ENCODE measurements at places on chromosomes 4 and X.

DNA sequence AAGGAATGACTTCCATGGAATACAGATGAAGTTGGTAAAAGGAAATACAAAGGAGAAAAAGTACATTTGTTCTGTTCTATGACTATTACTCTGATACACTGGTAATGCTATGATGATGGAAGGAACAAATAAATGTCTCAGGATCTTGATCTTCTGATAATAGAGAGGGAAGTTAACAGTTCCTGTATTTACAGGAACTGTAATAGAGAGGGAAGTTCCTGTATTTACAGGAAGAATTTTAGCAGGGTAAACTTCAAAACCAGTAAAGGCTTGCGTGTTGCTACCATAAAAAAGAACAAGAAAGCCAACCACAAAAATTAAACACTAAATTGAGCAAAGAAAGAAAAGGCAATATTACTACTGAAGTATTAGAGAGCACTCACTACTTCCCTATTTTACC is 91.7 kb upstream of the HPGD start:
- DNase-seq = no peak

DNA sequence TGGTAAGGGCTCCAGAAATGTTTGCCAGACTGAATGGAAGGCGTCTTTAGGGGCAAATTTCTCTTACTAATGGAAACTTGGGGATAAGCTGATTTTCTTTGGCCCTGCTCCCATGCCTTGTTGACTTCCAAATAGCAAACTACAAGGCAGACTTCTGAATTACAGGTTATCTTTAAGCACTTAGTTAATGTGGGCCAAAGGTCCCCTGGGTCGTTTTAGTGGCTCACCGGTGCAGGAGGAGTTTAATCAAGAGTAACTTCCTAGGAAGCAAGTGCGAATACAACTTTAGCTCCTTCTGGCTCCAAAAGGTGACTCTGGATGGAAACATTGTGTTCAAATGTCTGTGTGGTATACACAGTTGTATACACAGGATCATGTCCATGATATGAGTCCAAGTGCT is 323.6 kb downstream of the SLITRK2 start:
- DNase-seq = no peak

DNA sequence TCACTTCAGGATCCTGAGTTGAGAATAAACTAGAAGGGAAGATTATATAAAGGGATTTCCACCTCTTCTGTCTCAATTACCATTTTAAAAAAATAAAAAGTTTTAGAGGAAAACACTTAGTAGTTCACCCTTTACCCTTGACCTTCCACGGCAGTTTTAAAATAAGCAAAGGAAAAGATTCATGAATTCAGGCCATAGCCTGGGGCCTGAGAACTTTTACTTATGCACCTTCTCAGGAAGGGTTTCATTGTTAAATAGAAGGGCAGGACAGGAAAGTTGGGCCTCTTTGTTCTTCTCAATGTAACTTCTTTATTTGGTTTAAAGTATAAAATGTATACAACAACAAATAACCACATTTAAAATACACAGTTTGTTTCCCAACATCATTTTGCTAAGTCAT is 54.9 kb downstream of the PKD2 start:
- DNase-seq = no peak

DNA sequence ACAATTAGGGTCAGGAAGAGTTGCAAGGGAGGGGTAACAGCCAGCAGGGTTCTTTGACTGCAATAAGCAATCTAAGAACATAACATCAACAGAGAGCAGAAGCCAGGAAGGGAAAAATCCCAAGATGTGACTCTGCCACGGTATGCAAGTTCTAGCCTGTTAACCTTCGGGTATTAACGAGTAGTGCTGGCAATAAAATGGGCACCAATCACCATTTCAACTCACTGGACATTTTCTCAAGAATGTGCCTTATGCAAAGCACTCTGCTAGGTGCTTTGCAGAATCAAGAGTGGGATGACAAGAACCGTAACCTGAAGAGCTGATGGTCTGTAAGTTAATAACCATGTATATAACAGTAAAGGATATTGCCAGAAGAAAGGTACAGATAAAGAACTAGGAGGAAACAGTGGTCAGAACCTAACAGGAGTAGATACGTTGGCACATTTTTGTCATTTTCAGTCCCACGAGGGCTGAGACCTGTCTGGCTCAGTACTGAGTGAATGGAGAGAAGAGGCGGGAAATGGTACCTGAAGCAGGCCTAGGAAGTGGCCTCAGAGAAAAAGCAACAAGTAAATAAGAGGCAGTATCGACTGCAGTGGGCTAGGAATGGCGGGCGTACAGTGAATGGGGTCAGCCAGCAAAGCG is 2.7 kb downstream of the ELOVL6 start:
- DNase-seq = no peak

- DNase-seq = no peak
Measured at GRCh38 chrX:30414144-30414543, 105.0 kb upstream of the NR0B1 start.

GRCh38 chr4:123874063-123874462 is 477.5 kb downstream of the SPRY1 start:
- DNase-seq = no peak

GRCh38 chr4:15754323-15754722 is 23.8 kb upstream of the CD38 start:
- peak; percentile 3 for DNase-seq

DNA sequence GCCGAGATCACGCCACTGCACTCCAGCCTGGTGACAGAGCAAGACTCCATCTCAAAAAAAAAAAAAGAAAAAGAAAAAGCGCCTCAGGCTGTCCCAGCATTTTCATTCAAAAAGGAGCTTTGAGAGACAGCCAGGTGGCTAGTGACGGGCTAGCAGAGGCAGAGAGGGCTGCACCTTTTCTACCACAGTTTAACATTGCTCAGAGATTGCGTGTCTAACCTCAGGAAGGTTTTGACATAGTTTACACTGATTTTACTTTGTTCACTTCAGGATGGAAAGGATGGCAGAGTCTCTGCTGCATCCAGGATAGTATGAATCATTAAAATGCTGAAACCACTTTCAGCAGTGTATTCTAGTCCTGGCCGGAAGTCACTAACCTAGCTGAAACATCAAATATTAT is 28.1 kb downstream of the ZFP42 start:
- DNase-seq = no peak

DNA sequence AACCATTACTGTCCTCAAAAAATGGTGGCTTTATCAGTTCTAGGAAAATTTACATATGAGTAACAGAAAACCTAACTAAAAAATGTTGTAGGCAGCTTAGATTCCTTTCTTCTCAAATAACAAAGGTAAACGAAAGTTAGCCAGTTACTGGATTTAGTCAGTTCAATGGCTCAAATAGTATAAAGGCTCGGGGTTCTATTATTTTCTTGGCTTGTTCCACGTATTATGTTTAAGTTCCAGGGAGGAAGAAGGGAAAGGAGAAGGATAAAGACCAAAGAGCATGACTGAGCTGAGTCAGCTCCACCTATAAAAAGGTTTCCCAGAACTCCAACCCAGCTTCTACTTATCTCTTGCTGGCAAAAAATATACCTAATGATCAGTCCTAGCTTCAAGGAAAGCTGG is 41.0 kb upstream of the MAB21L2 start:
- no peak for DNase-seq

DNA sequence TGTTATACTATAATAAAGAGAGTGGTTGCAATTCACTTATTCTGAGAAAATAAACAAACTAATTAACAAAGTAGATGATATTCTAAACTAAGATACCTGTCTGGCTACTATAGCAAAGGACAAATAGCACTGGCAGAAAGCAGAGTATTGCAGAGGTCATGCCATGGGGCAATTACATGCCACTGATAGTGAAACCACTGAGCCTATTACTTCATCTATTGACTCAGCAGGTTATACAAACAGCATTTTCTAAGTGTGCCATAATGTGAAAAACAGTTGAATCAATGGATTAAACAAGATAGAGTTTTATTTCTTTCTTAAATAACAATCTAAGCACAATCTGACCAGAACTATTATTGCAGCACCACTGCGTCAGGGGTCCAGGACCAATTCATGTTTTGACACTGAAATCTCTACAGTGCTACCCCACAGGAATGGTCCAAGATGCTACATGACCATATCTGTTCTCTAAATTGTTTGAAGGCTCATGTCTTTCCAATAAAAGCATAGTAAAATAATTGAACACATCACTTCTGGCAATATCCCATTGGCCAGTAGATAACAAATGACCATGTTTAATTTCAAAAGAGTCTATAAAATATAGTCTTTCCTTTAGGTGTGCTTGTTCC is 389.5 kb upstream of the GRID2 start:
- no peak for DNase-seq

DNA sequence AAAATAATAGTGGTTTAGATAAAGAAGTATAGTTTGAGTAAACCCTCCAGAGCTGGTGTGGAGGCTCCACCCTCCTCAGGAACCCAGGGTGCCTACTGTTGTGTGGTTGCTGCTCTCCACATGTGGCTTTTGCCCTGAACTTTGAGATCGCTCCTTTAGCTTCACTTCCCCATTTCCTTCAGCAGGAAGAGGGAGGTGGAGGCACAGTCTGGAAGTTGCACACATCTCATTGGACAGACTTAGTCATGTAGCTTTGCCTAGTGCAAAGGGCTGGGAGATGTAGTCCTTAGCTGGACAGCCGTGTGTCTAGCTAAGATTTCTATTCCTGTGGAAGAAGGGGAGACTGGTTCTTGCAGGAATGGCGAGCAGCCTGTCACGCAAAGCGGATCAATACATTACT is 37.9 kb downstream of the RGS12 start:
- no peak for DNase-seq

- no peak for DNase-seq
Measured at GRCh38 chrX:1052021-1052420, 160.4 kb downstream of the CRLF2 start.

GRCh38 chrX:10608099-10608498 is 12.3 kb downstream of the MID1 start:
- no peak for DNase-seq
